T-cell (primary cell): ENCODE measurements at places on chromosomes 6 and 20.
A peak's percentile ranks its signal among the peaks of the same experiment; 100 is the strongest.

DNA sequence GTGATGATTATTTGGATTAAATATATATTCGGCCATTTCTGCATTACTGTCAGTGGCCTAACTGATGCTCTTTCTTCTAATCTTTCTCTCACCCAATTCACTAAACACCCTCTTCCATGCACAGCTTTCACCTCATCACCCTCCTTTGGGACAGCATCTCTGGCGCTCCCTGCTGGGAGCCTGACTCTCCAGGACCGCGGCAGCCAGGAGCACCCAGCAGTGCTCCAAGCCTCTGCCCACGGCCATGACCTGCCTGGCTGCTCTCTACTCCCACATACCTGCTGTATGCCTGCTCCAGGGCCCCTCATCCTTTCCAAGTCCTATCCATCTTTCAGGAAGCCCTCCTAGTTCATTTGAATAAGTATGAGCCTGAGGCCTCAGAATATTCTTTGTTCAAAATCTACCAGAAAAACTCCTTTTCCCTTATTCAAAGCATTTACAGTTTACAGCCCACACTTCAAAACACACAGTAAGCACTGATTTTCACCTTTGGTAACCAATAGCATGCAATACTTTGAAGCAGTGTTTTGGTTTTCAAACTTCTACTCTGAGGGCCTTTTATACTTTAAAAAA lies 15.2 kb downstream of the CTCFL start:
- H3K4me1 ChIP-seq = no peaks in the 10 kb centered on the region
- H3K27ac ChIP-seq = no peak overlapping the region
- no peak overlapping the region for H3K4me3 ChIP-seq
- DNase-seq = no peak
- no peaks in the 10 kb centered on the region for H3K36me3 ChIP-seq

DNA sequence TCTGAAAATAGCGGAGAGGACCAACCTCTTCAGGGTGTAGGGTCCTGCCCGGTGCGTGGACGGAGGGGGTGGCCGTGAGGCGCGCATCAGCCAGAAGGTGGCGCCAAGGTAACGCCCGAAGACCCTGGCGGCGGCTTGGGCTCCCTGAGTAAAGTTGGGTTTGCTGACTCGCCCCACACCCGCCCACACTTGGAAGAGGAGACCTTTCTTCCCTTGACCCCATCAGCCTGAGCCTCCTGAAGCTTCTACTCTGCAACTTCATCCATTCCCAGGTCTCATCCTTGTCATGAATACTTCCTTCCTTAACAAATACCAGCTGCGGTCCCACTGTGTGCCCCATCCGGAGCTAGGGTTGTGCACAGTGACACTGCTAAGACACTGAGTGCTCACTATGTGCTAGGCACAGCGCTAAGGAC lies 14.6 kb downstream of the CD40 start:
- H3K4me1 ChIP-seq = no peaks in the 10 kb centered on the region
- no peak overlapping the region for H3K27ac ChIP-seq
- no peak overlapping the region for H3K4me3 ChIP-seq
- peak; percentile 55 for DNase-seq
- peaks cover 2% of the 10 kb centered on the region for H3K27me3 ChIP-seq
- H3K36me3 ChIP-seq = no peaks in the 10 kb centered on the region

DNA sequence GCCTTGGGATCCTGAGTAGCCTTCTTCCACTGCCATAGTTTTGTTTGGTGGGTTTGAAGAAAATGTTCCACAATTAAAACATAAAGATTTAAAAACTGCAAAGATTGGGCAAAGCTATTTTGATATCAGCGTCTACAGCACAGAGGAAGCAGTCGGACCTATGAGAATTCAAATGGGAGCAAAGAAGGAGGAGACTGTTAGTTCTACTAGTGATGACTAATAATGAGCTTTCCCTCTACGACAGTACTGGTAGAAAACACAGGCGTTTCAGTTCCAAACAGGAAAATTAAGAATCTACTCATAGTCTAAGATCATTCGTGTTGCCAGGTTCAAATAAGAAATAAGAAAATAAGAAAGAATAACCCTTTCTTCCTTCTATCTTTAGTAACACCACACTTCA lies 121.2 kb downstream of the INSM1 start:
- H3K36me3 ChIP-seq = peaks cover 9% of the 10 kb centered on the region
- no peaks in the 10 kb centered on the region for H3K27me3 ChIP-seq
- H3K4me1 ChIP-seq = no peaks in the 10 kb centered on the region
- DNase-seq = no peak
- H3K27ac ChIP-seq = no peak overlapping the region

- no peak overlapping the region for H3K27ac ChIP-seq
- H3K27me3 ChIP-seq = peaks cover 1% of the 10 kb centered on the region
- DNase-seq = no peak
- H3K36me3 ChIP-seq = no peaks in the 10 kb centered on the region
Observed at GRCh38 chr6:21352131-21352530, 241.4 kb upstream of the SOX4 start.

DNA sequence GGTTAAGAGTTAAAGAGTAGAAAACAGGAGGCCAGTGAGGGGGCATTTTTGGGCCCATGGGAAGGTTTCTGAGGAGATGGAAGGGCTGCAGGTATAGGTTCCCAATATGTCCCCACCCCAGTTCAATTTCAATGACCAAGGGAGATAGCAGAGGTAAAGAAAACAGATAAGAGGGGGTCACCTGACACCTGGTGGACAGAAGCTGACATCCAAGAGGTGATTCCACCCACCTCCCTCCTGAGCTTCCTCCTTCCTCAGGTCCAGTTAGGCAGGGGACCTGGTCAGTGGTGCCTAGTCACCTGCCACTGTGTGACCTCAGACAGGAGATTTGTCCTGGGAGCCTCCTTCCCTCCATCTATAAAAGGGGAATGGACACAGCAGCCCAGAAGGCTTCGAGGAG lies 29.5 kb upstream of the MAS1L start:
- H3K27ac ChIP-seq = no peak overlapping the region
- H3K36me3 ChIP-seq = no peaks in the 10 kb centered on the region
- no peaks in the 10 kb centered on the region for H3K27me3 ChIP-seq
- H3K4me1 ChIP-seq = peaks cover 3% of the 10 kb centered on the region
- no peak for DNase-seq
- no peak overlapping the region for H3K4me3 ChIP-seq

GRCh38 chr20:15292405-15292804 lies 955.0 kb upstream of the FLRT3 start:
- no peaks in the 10 kb centered on the region for H3K4me1 ChIP-seq
- H3K27me3 ChIP-seq = no peaks in the 10 kb centered on the region
- H3K36me3 ChIP-seq = no peaks in the 10 kb centered on the region
